ENCODE measurements at places on chromosomes 6 and 20.

GRCh38 chr6:134379076-134379475 lies 61.2 kb upstream of the SGK1 start:
- no peak overlapping the region for H3K27ac ChIP-seq
- H3K4me3 ChIP-seq, result no peak overlapping the region

DNA sequence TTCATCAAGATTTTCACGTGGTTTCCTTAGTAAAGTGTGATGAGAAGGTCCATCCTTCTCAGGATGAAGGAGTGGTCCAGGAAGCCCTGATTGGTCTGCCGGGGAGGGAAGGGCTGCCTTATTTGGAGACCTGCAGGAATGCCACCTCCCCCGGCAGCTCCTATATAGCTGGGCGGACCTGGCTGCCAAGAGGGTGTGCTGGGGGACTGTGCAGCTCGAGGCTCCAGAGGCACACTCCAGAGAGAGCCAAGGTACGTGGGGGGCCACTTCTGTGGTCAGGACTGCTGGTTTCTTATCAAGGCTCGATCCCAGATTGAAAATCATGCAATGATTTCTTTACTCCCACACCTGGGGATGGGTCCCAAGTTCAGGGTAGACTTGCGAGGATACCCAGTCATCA lies at the start of gene PRND:
TSS of gene PRND (plus strand) at position 191 of the 400 bp plus-strand sequence. CDS start 2,643 bp downstream, outside the sequence.
- H3K4me3 ChIP-seq, result no peak within 1 kb of the TSS
- no peak within 1 kb of the TSS for H3K27ac ChIP-seq
- no peaks in the 10 kb centered on the region for H3K36me3 ChIP-seq

GRCh38 chr20:21259346-21259745 lies 43.8 kb upstream of the XRN2 start:
- no peak overlapping the region for H3K27ac ChIP-seq
- no peaks in the 10 kb centered on the region for H3K4me1 ChIP-seq
- no peaks in the 10 kb centered on the region for H3K27me3 ChIP-seq
- no peak overlapping the region for H3K4me3 ChIP-seq

DNA sequence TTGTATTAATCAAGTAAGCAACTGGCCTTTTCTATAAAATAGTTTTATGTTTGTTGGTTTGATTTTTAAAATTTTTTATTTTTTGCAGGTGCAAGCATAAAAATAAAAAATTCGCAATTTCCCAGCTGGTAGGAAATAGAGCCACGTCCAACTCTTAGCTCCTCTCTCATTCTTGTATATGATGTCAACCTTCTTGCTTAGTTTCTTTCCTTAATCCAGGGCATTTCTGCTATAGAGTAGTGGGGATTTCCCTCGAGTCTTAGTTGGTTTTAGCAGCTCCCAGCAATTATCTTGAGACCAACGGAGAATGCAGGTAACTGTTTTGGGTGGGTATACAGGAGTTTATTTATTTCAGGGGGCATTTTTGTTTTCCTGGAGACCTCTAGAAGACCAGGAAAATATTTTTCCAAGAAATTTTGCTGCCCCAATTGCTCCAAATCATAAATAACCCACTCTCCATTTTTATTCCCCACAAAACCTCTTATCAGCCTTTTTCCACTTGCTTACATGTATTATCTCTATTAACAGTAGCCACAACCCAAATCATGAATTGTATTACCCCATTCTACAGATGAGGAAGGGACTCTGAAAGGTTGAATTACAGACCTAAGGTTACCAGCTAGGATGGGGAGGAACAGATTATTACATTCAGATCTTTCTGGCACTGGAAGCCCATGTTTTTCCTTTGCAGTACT lies 18.4 kb downstream of the PHACTR2 start:
- H3K27me3 ChIP-seq, result no peaks in the 10 kb centered on the region
- H3K27ac ChIP-seq, result no peak overlapping the region
- no peaks in the 10 kb centered on the region for H3K4me1 ChIP-seq
- DNase-seq, result no peak
- no peaks in the 10 kb centered on the region for H3K36me3 ChIP-seq

DNA sequence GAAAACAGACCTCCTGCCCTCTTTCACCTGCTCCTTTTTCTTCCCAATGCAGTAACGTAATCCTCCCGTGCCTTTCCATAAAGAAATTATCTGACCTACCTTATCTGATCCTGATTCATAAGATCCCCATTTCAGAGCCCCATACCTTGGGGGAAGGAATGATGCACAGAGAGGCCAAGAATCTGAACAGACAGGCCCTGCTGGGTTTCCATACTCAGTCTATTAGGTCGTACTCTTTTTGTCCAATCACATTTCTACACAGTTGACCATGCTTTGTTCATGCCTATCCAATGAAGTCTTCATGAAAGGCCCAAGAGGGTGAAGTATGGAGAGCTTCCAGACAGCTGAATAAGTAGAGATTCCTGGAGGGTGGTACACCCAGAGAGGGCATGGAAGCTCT lies 25.3 kb downstream of the SRPK1 start:
- H3K27me3 ChIP-seq, result no peaks in the 10 kb centered on the region
- DNase-seq, result no peak
- H3K4me3 ChIP-seq, result no peak overlapping the region
- no peak overlapping the region for H3K27ac ChIP-seq
- H3K36me3 ChIP-seq, result peaks cover 7% of the 10 kb centered on the region
- H3K4me1 ChIP-seq, result no peaks in the 10 kb centered on the region

GRCh38 chr6:108714101-108714765 lies 134.0 kb upstream of the ARMC2 start:
- H3K4me3 ChIP-seq, result no peak overlapping the region
- H3K36me3 ChIP-seq, result no peaks in the 10 kb centered on the region
- H3K4me1 ChIP-seq, result peaks cover 21% of the 10 kb centered on the region
- peak; percentile 13 for DNase-seq
- H3K27ac ChIP-seq, result no peak overlapping the region
- no peaks in the 10 kb centered on the region for H3K27me3 ChIP-seq

DNA sequence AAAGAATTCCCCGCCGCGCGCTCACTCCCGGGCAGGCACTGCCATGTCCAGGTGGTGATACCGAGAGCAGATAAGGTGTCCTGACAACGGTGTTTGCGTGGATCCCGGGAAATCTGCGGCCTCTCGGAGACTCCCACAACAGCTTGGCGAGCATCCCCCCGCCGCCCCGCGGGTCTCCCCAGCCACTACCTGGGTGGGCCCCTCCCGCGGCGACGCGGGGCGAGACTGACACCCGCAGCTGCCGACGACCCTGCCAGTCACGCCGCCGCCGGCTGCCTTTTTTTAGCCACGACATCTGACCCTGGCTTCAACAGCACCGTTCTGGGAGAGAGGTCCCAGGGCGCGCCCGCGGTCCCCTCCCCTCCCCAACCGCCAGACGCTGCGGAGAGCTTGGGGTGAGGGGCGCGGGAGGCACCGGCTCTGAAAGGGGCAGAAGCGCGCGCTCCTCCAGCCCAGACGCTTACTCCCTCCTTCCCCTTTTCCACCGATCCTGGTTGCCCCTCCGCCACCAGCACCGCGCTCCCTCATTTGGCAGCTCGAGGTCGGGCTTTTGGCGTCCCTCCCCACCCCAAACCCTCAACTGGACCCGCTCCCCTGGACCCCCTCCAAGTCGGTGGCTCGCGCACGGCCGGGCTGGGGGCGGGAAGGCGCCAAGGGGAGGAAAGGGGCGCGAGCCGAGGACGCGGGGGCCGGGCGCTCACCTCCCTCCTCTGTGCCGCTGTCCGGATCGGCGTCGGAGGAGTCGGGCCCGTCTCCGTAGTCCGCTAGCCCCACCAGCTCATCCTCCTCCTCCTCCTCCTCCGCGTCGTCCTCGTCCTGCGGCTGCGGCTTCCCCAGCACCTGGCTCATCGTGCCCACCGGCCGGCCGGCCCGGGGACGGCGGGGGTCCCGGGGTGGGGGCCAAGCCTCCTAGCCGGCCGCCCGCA lies 665 bp downstream of the RRAGD start:
- H3K27ac ChIP-seq, result no peak overlapping the region
- DNase-seq, result peak; percentile 23
- H3K4me3 ChIP-seq, result peak overlapping the region; percentile 53
- no peaks in the 10 kb centered on the region for H3K36me3 ChIP-seq
- peaks cover 20% of the 10 kb centered on the region for H3K4me1 ChIP-seq
- H3K27me3 ChIP-seq, result peaks cover 4% of the 10 kb centered on the region

DNA sequence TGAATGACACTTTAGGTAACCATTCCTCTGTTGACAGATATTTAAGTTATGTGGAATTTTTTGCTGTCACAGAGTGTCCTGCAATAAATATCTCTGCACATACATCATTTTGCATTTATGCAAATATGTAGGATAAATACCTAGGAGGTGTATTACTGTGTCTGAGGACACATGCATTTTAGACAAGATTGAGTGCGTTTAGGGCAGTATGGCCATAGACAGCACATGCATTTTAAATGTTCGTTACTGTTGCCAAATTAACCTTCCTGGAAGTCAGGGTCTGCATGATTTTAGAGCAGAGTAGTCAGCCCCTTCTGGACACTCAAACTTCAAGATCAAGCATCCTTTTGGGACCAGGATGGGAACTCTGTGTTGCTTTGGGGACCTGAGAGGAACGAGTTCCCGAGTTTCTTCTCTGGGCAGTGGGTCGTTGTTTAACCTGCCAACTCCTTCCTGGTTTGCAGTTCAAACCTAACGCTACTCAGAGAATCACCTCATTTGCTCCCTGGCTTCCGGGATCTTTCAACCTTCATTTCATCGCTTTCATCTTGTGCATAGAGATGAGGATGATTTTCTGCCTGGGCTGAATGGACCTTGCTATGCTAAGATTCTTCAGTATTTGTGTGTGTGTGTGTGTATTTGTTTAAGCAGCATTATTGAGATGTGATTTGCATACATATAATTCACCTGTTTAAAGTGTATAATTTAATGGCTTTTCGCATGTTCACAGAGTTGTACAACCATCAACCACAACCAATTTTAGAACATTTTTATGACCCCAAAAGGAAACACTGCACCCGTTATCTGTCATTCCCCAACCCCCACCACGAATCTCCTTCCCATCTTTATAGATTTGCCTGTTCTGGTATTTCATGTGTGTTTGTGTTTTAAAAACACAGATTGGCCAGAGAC lies 9.8 kb downstream of the BCAS4 start:
- DNase-seq, result peak; percentile 54
- H3K27me3 ChIP-seq, result no peaks in the 10 kb centered on the region
- peaks cover 17% of the 10 kb centered on the region for H3K4me1 ChIP-seq
- peak overlapping the region; percentile 35 for H3K4me3 ChIP-seq
- H3K36me3 ChIP-seq, result no peaks in the 10 kb centered on the region

- DNase-seq, result no peak
- peaks cover 22% of the 10 kb centered on the region for H3K36me3 ChIP-seq
- peak overlapping the region; percentile 96 for H3K4me3 ChIP-seq
- no peak overlapping the region for H3K27ac ChIP-seq
- H3K4me1 ChIP-seq, result peaks cover 34% of the 10 kb centered on the region
Observed at GRCh38 chr20:63737695-63737944, 1.2 kb downstream of the LIME1 start.

- no peak for DNase-seq
- no peaks in the 10 kb centered on the region for H3K27me3 ChIP-seq
- no peaks in the 10 kb centered on the region for H3K4me1 ChIP-seq
- H3K4me3 ChIP-seq, result no peak overlapping the region
- no peak overlapping the region for H3K27ac ChIP-seq
Observed at GRCh38 chr20:25300496-25301170, 52.7 kb downstream of the PYGB start.

DNA sequence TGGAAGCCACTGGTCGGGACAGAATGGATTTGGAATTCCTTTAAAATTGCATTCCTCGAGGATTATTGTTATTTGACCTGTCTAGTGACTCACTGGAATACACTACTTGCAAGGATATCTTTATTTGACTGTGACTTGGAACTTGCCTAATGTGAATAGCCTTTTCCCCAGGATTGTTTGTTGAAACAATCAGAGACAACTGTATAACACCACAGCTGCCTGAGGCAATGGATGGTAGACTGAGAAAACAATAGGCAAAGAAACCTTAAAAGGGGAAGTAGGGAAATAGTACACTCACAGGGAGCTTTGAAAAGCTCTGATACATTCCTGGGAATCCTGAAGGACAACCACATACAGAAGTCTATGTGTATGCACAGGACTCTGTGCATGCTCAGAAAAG lies 465.3 kb downstream of the BMP2 start:
- DNase-seq, result no peak
- H3K4me3 ChIP-seq, result no peak overlapping the region
- H3K4me1 ChIP-seq, result no peaks in the 10 kb centered on the region
- H3K27ac ChIP-seq, result no peak overlapping the region

DNA sequence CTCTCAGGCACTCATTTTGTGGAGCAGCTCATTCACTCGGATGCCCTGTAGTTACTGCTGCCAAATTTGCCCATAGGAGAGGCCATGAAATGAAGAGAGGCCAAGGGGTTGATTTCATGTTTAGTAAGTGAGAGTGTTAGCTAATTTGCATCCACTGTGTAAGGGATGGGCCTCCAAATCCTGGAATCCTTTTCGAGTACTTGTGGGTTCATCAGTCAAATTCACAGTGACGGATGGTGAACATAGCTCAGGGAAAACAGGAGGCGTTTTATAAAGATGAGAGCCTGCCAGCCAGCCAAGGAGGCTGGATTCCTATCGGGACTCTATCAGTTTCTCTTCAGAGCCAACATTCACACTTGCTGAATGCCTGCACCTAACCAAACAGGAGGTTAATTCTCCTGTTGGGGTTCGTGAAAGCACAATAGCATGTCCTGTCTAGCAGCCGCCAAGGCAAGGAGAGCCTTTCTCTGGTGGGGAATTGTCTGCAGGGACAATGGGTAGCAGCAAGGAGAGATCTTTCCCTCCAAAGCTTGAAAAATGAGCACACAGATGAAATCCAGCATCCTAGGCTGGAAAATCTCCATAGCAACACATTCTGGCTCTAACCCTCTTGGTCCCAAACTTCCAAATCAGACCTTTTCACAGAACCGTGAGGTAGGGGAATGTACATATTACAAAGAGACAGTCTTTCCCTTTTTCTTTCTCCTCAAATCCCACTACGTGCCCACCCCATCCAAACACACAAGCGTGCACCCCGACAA lies 231.4 kb upstream of the ECI2 start:
- no peak overlapping the region for H3K27ac ChIP-seq
- no peaks in the 10 kb centered on the region for H3K4me1 ChIP-seq
- H3K27me3 ChIP-seq, result no peaks in the 10 kb centered on the region
- no peaks in the 10 kb centered on the region for H3K36me3 ChIP-seq
- DNase-seq, result no peak

DNA sequence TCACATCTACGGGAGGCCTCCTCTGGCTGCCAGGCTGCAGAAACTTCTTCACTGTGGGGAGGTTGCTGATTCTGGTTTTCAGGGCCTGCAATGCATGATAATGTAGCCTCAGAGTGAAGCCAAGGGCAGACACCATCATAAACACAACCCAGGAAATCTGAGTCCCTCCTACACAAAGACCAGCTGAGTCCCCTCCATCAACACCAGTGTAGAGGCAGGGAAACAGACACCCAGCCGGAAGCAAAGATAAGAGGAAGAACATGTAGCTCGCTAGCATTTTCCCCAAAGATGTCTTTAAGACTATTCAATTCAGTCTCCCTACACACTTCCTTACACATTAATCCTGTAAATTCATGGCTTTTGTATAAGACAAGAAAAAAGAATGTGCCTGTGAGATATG lies 23.6 kb downstream of the GSTA2 start:
- no peak for DNase-seq
- H3K4me1 ChIP-seq, result no peaks in the 10 kb centered on the region

GRCh38 chr20:11057624-11058023 lies 383.8 kb upstream of the JAG1 start:
- DNase-seq, result no peak
- H3K27me3 ChIP-seq, result no peaks in the 10 kb centered on the region
- no peaks in the 10 kb centered on the region for H3K36me3 ChIP-seq
- H3K4me3 ChIP-seq, result no peak overlapping the region
- H3K4me1 ChIP-seq, result no peaks in the 10 kb centered on the region

Data from CD8-positive, alpha-beta memory T cell (primary cell).